ENCODE measurements at places on chromosomes 1 and 21.
A peak's percentile ranks its signal among the peaks of the same experiment; 100 is the strongest.

DNA sequence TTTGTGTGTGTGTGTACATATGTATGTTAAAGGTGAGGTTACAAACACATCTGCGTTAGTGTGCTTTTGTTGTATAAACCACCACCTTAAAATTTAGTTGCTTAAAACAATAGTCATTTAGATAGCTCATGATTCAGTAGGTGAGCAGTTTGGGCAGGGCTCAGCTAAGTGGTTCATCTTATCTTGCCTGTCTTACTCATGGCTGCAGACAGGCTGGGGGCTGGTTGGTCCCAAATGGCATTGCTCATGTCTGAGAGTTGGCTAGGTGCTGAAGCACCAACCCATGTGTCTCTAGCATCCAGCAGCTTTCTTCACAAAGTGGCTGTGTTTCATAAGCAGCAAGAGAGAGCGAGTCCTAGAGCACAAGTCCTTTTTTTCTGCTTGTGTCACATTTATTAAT, 91.4 kb downstream of the MACF1 start:
- no peak for DNase-seq

DNA sequence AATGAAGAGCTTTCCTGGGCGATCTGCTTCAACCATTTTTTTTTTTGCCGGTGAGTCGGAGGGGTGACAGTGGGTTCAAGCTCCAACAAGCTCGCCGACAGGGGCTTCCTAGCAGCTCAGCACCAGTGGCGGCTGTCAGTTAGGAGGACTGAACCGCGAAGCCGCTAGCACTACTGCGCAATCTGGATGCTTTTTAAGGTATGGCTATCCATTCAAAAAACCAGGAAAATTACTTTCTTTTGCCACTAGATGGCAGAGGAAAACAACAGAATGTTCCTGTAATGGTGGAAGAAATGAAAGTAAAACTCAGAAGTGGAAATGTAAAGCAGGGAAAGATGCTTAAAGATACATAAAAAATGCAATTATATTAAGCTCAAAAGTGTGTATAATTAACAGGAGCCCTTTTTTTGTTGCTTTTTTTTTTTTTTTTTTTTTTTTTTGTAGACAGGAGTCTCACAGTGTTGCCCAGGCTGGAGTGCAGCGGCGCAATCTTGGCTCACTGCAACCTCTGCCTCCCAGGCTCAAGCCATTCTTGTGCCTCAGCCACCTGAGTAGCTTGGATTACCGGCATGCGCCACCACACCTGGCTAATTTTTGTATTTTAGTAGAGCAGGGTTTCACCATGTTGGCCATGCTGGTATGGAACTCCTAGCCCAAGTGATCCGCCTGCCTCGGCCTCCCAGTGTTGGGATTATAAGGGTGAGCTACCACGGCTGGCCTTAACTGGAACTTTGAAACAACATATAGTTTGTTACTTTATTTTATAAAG, 8.5 kb downstream of the KYAT3 start:
- peak; percentile 14 for DNase-seq

GRCh38 chr1:53681977-53682685, 56.8 kb downstream of the GLIS1 start:
- DNase-seq, result peak; percentile 87

- peak; percentile 42 for DNase-seq
Observed at GRCh38 chr1:26826261-26827105, at the start of gene ZDHHC18. Gene ZDHHC18, plus strand, starts transcription at chr1:26826688. Its CDS starts 117 bp downstream, at chr1:26826805.

- no peak for DNase-seq
Observed at GRCh38 chr1:234898455-234899033, 230.1 kb downstream of the TOMM20 start.

- DNase-seq, result no peak
Observed at GRCh38 chr1:83735526-83735925, 263.4 kb downstream of the TTLL7 start.

DNA sequence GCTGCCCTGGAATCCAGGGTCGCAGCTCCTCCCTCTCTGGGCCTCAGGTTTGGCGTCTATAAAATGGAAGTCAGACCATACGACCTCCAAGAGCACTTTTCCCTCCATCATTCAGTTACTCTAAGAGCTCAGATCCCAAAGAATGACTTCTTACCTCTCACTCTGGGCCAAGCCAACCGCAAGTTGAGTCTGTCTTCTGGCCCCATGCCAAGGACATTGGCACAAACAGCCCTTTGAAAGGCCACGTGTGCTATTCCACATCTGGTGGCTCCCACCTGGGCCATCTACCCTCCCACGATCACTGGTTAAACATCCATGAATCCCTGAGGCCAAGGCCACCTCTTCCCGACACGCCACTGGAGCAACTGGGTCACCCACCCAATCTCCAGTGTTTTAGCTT, 12.4 kb downstream of the SLC2A7 start:
- peak; percentile 13 for DNase-seq

- DNase-seq, result no peak
Observed at GRCh38 chr21:41124641-41125201, 43.2 kb upstream of the BACE2 start.

DNA sequence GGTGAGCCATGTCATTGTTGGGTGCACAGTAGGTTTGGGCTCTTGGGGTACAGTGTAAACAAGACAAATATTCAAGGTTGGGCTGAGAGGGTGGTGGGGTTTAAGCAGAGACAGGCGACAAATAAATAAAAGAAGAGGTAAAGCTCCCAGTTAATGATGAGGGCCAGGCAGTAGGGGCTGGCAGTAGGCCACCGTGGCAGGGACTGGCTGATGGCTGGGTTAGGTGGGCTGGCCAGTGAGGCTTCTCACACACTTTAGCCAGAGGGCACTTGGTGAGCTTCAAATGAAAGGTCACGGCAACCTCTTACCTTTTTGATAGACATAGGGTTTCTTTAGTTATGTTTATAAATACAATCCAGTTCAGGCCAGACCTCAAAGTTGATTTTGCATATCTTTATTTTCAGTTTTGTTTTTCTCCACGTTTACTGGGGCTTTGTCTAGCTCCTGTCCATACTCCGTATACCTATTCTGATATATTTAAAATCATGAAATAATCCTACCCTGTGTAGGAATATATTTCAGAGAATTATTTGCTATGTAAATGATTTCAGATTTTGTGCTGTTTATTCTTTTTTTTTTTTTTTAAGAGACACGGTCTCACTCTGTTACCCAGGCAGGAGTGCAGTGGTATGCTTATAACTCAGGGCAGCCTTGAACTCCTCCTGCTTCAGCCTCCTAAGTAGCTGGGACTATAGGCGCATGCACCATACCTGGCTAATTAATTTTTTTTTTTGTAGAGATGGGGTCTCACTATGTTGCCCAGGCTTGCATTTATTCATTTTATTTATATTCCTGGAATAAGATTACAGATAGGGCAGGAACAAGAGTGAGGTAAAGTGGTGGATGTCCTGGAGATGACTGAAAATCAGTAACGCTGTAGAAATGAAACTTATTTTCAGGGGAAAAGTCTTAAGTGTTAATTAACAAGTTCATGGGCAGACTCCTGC, 122.7 kb downstream of the RYR2 start:
- DNase-seq, result no peak

DNA sequence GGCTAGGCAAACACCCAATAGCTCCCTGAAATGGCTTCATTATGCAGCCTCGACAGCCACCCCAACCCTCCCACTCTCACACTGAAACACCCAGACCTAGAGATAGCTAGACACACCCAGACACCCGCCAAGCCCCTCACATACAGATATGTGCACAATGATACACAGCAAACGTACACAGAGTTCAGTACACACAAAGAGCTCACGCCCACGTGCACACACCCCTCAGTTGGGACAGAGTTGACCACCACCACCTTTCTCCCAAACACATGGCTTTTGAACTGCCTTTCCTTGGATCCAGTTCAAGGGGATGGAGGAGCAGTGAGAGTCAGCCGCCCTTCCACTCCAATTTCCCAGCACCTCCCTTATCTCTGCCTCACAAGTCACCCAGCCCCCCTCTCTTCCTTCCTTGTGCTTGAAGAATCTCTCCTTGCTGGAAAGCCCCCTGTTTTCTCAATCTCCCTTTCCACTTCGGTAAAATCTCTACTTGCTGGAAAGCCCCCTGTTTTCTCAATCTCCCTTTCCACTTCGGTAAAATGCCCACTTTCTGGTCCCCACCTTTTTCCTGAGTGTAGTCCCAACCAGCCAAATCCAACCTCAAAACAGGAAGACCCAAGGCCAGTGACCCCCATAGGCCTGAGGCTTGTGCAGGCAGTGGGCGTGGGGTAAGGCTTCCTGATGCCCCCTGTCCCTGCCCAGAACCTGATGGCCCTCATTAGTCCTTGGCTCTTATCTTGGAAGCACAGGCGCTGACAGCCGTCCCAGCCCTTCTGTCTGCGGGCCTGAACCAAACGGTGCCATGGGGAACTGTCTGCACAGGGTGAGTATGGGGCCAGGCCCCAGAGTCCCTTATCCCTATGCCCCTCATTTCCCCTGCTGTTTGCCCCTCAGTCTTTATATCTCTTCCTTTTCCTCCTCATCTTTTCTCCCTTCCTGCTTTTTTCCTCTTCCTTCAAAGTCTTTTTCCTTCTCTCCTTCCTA, at the start of gene ACKR1:
Gene ACKR1, plus strand, starts transcription at position 715 of the 981 bp plus-strand sequence. Its CDS starts 85 bp downstream, at position 800.
- DNase-seq, result no peak

DNA sequence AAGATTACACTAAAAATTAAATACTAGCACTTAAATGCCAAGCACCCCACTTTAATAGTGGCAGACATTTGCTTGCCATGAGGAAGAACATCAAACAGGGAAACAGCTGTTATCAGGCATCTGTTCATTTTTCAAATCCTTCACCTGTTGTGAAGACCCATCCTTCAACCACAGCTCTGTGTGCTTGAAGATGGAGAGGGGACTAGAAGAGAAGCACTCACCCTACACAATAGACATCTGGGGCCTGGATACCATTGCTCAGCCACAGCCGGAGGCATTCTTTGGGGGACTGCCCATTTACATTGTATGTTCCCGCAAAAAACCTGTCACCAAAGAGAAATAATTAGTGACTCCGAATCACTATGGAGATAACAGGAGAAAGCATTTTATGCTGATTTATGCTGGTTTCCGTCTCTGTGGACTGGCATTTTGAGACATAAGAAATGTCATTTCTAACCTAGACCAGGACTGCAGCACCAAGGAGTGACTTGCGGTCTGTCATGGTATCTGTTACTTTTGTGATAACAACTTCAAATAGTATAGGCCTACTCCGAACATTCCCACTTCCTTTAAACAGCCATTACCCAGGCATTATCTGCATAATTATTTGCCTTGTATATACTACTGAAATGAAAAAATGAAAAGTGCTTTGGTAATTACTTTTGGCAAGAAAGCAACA, 28.8 kb upstream of the MTF1 start:
- no peak for DNase-seq

DNA sequence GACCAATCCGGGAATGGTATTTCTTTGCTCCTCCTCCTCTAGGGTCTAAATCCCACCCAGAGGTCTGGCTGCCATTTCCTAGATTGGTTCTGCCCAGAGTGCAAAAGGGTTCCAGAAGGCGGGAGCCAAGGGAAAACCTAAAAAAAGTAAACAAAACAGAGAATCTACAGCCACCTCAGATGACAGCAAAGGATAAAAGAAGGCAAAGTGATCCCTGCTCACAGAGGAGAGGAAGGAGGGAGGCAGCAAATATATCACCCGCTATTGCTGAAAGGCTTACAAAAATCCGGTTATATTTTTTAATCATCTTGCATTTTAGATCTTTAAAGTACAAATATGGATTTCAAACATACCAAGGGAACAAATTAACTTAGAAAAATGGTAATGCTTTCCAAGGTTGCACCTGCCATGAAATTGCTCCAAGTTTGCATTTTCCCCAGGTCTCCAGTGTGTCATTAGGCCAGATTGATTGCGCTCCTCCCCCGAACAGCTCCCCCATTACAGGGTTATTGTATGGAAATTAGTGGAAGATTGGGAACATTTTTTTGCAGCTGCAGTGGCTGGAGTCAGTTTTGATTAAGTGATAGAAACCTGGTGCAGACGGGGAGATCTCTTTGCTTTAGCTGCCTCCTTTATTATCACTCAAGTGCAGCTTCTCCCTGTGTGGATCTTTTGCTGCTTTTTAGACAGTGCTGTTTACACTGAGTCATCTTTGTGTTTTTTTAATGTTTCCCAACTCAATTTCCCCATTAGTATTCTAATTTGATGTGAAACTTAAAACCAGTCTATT, 280.5 kb upstream of the CAMK1G start:
- DNase-seq, result no peak

- no peak for DNase-seq
Observed at GRCh38 chr21:37028570-37028969, 22.1 kb downstream of the RIPPLY3 start.

DNA sequence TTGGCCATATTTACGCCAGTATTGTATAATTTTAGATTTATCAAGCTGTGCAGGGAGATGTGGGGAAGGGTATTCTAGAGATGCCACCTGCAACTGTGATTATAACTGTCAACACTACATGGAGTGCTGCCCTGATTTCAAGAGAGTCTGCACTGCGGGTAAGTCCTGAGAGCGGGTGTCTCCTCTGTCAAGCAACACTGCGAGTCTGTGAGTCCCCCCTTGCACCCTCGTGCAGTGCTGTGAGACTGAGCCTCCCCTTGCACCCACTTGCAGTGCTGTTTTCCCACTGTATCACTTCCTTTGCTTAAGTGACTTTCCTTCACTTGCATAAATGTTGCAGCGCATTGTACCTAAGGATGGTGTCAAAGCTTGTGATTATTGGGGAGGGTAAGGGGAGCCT, 75.0 kb downstream of the TPR start:
- no peak for DNase-seq

DNA sequence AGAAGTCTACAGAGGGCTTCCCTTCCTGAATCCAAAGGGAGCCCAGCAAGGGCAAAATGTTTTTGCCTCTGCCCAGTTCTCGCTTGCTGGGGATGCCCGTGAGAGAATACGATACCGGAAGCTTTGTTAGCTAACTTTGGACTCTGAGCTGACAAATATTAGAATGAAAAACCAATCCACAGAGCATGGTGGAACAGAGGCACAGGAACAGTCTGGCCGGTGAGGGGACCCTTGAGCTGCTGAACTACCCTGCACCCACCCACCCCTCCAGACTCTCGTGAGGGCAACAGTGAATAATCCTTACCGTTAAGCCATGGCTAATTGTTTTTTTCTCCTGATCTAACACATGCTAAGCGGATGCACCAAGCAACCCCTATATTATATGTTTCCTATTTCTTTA, 76.3 kb upstream of the AKT3 start:
- no peak for DNase-seq

DNA sequence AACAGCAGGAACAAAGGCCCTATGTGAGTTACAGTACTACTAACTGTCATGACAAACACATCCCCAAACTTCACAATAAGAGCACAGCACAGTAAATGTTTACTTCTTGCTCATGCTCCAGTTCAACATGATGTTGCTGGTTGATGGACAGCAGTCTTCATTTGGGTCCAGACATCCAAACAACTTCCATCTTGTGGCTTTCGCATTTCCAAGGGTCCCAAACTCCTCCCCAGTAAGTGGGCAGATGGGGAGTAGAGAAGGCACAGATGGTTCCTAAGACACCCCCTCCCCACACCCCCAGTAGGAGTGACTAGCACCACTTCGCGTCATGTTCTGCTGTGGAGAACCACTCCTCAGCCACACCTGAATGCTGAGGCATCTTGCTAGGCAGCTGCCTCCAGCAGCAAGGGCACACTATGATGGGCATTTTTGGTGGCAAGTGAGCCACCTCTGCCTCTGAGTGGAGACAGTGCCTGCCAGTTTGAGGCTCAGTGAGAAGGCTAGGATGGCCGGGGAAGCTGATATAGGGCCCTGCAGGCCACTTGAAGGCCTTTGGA, 32.7 kb upstream of the CD2 start:
- DNase-seq, result no peak

GRCh38 chr1:159669338-159669737, 45.1 kb downstream of the CRP start:
- no peak for DNase-seq

- no peak for DNase-seq
Observed at GRCh38 chr21:25967181-25967900, 203.2 kb downstream of the APP start.

- no peak for DNase-seq
Observed at GRCh38 chr1:214018386-214019268, 30.9 kb downstream of the PROX1 start.

GRCh38 chr21:42580076-42580792, 66.6 kb downstream of the SLC37A1 start:
- DNase-seq, result no peak

Measured in NCI-H2171 (cell line).